ENCODE measurements at places on chromosomes 1 and 21.

DNA sequence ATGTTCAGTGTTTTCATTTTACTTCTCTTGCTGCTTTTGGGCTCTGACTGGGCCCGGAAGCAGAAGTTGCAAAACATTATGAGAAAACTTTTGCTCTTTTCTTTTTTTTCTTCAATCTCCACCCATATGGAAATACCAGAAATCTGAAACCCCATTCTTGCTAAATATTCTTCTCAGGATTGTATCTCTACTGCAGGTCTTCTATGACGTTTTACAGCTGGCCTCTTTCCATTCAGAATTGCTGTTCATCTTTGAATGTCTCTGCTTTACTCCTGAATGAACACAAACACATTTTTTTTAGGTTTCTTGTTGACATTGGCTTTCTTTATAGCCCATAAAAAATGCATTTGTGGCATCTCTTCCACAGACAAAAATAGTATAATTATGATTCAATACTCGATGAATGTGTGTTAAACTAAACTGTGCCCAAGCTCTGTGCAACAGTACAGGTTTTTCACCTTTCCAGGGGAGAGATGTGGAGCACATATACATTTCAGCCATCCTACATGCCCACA is 18.8 kb downstream of the PTPRC start:
- no peak for DNase-seq

- DNase-seq, result no peak
Observed at GRCh38 chr1:218524526-218524925, 179.4 kb downstream of the TGFB2 start.

DNA sequence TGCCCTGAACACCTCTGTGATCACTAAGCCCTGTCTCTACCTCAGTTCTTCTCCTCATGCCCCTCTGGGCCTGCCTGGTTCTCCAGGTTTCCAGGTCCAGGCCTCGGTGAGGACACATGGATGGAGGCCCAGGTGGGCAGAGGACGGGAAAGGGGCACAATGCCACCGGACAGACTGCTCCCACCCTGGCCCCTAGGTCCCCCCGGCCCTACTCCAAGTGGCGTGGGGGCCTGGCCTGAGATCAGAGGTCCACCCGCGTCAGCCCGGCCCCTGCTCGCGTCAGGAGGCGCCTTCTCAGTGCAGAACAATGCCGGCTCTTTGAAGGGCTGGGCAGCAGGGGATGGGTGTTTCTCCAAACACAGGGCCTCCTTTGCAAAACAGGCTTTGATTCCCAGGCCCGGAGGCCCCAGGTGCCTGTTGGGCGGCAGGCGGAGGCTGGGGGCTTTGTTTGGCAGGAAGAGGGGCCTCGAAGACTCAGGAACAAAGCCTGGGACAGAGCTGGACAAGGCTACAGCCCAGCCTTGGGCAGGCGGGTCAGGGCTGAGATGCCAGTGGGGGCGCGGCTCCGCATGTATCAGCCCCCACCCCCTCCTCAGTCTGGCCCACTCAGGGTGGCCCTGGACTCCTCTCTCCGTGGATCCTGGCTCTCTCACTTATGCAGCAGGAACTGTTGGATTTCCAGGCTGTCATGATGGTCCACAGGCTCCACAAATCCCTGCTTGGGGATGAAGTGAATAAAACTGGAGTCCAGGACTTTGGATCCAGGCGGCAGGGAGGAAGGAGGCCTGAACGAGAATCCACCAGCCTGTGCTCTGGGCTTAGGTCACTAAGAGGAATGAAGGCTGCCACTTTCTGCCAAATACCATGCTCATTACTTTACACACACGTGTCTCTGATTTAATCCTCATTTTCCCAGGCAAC is 77.4 kb upstream of the SLC2A1 start:
- DNase-seq, result no peak

- no peak for DNase-seq
Observed at GRCh38 chr1:52792036-52792435, 50.5 kb upstream of the ZYG11A start.

GRCh38 chr1:113811888-113812660 is at the start of gene RSBN1:
RSBN1 (minus strand) TSS chr1:113812476; CDS start chr1:113812412, 64 bp downstream.
- DNase-seq, result peak; percentile 96

Measured in activated CD4-positive, alpha-beta T cell treated with anti-CD3 and anti-CD28 coated beads, Interleukin-2, amount 50 U/mL, for 4 hours (primary cell).